Fibroblast of lung (primary cell): ENCODE measurements at places on chromosomes 5 and 9. TPM values are rescaled to one million over a fixed set of nuclear protein-coding genes. Genes with fewer than 3 reads are reported as not detected.

The SLC1A1 gene
- polyA plus RNA-seq, result 5.5 and 64.1 TPM in 2 replicates

The PDE6A gene
- 0.02 TPM in 1 of 2 replicates, not detected in the other for polyA plus RNA-seq

The IL7R gene
- polyA plus RNA-seq, result 195 and 266 TPM in 2 replicates

The SLC36A3 gene
- polyA plus RNA-seq, result not detected in 2 replicates

The TMEM232 gene
- polyA plus RNA-seq, result 0.87 and 2.0 TPM in 2 replicates

The MEIKIN gene
- not detected in 2 replicates for polyA plus RNA-seq

The TYRP1 gene
- polyA plus RNA-seq, result 0.11 TPM in 2 replicates

The FLT4 gene
- 0.14 TPM in 1 of 2 replicates, not detected in the other for polyA plus RNA-seq

The DNM1 gene
- polyA plus RNA-seq, result 3.7 and 11.6 TPM in 2 replicates

The SLC34A3 gene
- polyA plus RNA-seq, result not detected in 2 replicates

The IFNB1 gene
- not detected in 2 replicates for polyA plus RNA-seq

The TARS1 gene
- 130 and 159 TPM in 2 replicates for polyA plus RNA-seq

The SEC24A gene
- 39.3 and 52.6 TPM in 2 replicates for polyA plus RNA-seq

The MARCOL gene
- not detected in 2 replicates for polyA plus RNA-seq
